Left kidney (tissue), 8 donors: ENCODE measurements at places on chromosomes 7 and 10.

DNA sequence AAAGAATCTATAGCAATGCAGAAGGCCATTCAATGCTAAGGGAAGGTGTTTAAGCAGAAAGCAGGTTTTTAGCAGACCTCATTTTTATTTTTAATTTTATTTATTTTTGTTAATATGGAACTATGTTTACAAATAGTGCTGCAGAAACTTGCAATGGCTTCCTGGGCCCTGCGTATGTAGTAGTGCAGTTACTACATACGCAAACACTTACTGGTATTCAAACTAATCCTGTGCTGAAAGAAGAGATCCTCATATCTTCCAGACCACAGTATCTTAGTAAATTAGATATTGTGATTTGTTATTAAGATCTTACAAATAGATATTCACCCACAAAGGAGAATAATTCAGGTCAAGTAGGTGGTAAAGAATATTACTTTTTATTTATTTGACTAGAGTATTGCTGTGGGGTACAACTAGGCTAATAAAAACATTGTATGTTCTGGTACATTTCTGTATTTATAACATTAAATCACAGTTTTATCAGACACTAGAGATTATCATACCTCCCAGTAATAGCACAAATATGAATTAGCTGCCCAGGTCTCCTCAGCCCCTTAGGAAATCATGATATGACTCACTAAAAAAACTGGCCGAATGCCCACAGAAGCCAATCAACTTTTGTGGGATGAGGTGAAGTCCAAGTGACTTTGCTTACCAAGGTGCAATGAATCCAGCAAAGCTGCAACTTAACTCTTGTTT lies 57.6 kb downstream of the RNLS start:
- no peak for DNase-seq

DNA sequence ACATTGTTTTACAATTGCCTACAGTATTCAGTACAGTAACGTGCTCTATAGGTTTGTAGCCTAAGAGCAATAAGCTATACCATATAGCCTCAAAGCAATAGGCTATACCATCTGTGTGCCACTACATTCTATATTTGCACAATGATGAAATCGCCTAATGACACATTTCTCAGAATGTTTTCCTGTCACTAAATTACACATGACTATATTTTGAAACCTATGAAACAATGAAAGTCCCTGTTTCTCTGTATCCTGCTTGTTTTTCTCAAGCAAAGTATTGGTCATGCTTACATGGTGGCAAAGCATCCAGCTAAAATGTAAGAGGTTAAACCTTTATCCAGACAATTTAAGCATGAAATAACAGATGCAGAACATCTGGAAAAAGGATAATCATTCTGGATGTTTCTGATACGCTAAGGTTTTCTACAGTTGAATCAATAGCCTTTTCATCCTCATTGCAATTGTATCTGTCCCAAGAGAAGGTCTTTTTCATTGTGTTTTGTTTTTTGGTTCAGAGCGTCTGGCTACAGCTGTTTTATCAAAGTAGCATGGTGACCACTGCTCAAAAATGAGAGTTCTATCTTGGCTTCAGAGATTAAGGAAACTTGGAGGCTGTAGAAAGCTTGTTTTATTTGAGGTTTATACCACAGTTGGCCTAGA lies 81.7 kb downstream of the CSTF2T start:
- DNase-seq = no peak

DNA sequence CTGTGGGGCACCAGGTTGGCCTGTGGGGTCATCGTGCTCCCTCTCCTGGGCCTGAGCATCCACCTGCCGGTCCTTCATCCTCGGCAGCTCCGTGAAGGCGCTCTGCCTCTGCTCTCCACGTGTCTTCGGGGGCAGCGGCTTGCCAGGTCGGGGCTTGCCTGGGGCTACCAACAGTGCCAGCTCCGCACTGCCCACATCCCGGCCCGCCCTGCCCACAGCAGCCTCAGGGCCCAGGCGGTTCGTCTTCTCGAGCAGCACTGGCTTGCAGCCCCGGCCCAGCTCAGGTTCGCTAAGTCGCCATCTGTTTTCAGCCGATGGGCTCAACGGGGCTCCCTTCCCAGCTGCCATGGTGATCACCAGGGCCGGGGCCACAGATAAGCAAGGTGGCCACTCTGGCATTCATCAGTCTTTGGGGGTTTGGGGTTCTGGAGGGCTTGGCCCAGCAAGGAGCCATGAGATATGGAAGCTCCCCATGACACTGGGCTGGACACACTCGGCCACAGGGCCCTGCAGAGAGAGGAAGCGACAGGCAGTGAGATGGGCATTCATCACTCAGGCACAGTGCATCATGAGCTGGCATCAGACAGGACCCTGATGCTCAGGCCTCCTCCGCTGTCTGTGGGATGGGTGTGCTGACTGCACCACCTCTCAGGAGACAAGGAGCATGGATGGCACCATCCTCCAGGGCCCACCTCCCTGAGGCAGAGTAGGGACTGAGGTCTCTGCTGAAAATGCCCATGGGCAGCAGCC lies 15.5 kb downstream of the ZNF488 start:
- DNase-seq = no peak

- DNase-seq = no peak
These were observed 105.0 kb upstream of the DGKB start for GRCh38 chr7:15007507-15007906.

- peak; percentile 25 for DNase-seq
These were observed 2.4 kb upstream of the EGR2 start for GRCh38 chr10:62818426-62819011.

DNA sequence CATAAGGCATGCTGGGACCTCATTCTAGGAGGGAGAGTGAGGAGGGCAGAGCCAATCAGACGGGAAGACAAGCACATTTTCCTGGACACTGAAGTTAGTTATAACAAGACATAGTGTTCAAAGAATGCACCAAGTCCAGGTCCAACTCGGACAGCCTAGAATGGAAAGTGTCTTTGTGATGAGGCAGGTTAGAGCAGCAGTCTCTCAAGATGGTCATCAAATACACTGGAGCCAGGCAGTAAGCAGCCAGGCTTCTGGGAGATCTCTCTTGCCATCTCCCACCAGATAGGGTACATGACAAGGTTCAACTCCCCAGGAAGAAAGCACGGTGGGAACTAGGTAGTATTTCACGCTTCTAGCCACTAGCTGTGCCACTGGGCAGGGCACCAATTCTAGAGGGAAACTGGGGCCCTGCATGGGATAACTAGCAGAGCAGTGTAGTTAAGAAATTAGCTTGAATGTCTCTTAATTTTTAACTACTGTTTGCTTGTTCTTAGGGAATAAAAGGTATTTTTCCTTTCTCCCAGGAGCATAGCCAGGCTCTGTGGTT lies 7.6 kb upstream of the GPAM start:
- no peak for DNase-seq

DNA sequence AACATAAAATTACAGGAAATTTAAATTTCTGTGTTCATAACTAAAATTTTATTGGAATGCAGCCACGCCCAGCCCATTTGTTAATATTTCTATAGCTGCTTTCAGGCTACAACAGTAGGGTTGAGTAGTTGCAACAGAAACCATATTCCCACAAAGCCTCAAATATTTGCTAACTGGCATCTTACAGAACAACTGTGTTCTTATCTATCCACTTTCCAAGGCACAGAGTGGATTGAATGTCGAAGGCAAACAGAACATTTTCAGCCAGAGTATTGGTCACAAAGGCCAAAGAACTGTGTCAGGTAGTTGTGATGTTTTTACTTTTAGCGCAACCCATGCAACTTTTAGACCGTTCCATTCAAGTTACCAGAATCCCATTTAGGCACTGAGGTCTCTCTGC lies 51.1 kb upstream of the OPN4 start:
- no peak for DNase-seq

GRCh38 chr7:1548438-1548831 lies 7.6 kb downstream of the TMEM184A start:
- no peak for DNase-seq
